ENCODE measurements at places on chromosomes 5 and 9.

- DNase-seq, result no peak
Measured at GRCh38 chr9:84146893-84147710, 166.5 kb downstream of the RMI1 start.

- DNase-seq, result no peak
Measured at GRCh38 chr5:169385636-169386035, 84.7 kb upstream of the SLIT3 start.

DNA sequence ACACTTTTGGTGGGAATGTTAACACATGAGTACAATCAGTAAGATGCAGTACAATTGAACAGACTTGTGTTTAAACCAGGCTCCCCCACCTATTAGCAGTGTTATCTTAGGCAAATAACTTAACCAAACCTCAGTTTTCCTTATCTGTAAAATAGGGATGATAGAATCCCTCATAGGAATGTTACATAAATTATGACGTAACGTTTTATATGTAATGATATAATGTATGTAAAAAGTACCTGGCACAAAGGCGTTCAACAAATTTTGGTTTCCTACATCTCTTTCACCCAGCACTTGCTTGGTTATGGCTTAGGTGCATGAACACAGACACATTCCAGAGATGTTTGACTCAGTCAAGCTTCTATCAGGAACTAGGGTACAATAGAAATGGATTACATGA is 26.7 kb upstream of the IL33 start:
- no peak for DNase-seq

DNA sequence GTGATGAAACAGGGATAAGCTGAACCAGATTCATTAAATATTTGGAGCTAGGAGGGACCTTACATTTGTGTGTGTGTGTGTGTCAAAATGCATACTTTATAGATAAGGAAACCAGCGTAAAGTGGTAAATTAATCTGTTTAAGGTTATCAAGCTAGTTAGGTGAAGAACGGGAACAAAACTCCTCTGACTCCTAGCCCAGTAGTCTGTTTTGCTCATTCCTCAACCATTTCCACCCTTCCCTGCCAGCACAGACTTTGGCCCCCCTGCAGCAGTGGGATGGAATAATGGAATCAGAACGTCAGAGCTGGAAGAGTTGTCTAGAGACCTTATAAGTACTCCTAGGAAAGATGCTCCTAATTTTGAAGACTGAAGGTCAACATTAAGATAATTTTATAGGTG is 6.5 kb downstream of the AGXT2 start:
- DNase-seq, result no peak

All from 8988T (cell line).